Pancreas (tissue), 10 donors: ENCODE measurements at places on chromosomes 4 and X. TPM values are rescaled to one million over a fixed set of nuclear protein-coding genes. Genes with fewer than 3 reads are reported as not detected.
A peak's percentile ranks its signal among the peaks of the same experiment; 100 is the strongest.

DNA sequence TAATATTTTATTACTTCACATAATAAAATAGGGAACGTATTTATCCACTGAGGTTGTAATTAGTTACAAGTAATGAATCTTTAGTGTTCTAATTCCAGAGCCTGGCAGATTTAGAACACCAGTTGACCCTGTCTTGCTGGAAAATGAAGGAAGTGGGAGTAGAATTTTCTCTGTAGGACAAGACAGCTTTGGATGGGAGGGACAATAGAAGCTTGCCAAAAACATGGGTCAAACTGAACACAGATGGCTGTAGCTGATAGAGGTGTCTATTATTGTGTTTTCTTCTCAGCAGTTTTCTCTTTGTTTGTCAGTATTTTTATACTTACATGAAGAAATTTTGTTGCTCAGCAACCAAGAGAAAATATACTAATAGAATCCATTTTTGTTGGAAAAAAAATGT is 20.2 kb downstream of the FAT4 start:
- DNase-seq, result no peak

The STPG2 gene
- total RNA-seq, result 1.0 TPM

DNA sequence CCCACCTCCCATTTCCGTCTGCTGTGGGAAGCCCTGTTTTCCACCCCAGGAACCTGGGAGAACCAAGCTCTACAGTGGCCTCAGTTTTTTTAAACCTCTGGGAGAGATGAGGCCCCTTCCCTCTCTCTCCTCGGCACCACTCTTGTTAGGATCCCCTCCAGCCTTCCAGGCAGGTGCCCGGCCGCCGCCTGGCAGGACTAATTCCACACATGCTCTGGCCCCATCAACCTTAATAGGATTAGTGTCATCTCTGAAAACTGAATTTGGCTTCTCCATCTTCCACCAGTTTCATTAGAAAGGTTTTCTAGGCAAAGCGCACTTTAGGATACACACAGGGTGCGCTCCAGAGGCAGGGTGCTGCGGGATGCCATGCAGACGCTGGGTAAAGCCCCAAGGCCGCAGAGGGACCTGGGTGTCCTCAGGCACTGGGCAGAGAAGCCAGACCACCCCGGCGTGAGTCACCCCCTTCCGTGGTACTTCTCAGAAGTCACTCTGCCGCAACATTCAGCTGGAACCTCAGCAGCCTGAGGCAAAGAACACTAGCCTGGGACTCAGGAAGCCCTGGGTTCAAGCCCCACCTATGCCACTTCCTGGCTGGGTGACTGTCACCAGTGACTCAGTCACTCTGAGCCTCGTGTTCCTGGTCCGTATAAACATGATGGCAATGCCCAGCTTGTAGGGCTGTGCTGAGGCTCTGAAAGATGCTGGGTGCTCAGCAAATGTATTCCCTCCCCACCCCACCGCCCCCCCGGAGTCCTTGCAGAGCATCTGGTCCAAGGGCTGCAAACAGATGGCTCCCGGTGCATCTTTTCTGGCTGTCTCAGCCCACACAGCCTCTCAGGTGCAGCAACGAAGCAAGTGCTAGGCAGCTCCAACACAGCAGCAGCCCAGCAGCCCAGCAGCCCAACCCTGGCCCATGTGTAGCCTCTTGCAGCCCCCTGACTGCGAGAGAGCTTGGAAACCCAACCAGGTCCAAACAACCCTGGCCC is 29.1 kb downstream of the PPP2R2C start:
- no peak for DNase-seq

- DNase-seq, result no peak
These were observed 100.2 kb upstream of the IL13RA1 start for GRCh38 chrX:118627084-118627758.

The SLC4A4 gene
- total RNA-seq, result 231 TPM

The NPFFR2 gene
- not detected for total RNA-seq

- no peak for DNase-seq
These were observed 147.5 kb downstream of the INPP4B start for GRCh38 chr4:142698552-142698951.

GRCh38 chr4:125432078-125432477 is 117.3 kb downstream of the FAT4 start:
- no peak for DNase-seq

The CWH43 gene
- 0.06 TPM for total RNA-seq

The IL2 gene
- not detected for total RNA-seq

DNA sequence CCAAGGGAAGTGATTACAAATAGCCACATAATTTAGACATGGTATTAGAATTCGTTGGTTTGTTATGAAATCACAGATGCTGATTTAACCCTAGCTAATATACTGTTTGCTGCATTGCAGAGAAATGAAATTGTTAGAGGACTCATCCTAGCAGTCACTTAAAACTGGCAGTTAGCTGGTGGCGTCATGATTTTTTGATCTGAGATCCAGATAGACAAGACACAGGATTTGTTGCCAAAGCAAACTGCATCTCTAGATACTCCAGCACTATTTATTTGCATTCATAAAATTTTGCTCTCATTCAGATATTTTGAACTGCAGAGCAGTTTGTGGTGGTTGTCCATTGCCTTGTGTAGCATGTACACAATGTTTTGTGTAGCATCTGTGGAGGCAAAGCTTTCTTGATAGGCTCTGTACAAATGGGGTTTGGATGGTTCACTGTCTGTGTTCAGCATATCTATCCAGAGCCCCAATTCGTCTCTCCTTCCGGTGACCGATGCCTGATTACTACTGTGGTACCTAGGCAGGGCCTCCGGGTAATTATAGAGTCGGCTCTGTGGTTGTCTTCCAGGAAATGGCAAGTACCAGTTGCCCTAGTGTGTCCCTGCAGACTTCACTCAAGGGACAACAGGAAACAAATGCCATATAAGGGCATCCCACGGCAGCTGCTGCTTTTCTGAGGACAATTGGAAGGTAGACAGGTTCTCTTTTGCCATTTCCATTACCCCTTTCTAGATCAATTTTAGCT is 30.1 kb upstream of the SPARCL1 start:
- DNase-seq, result no peak

The RAB33A gene
- total RNA-seq, result not detected

DNA sequence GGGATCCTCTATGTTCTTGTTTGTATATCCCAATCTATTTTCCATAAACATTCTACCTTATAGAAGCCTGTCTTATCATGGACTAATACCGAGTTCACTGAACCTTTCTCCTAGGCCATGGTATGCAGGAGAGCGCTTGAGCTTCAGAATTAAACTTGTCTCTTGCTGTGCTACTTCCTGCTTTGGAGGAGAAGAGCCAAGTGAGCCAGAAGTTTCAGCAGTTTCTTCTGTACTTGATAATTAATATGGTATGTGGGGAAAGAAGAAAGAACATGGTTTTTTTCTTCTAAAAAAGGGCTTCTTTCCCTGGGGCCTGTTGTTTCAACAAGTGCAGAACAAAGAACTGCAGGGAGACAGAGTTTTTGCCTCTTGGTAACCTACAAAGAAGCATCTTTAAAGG is 172.8 kb downstream of the ATG4A start:
- no peak for DNase-seq

DNA sequence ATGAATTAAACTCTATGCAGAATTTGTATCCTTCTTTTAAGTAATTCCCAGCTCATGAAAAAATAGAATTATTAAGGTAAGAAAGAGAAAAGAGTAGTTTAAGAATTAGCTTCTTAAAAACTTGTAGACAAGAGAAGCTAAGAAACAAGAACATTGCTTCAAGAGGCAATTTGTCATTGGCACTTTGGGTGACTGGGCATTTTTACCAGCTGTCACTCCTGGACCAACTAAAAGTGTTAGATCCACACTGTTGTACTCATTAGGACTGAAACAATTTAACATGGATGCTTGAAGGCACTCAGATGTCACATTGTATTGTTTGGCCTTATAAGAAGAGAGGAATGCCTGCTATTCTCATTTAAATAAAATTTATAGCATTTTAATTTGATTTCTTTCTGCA is 7.4 kb downstream of the COL25A1 start:
- no peak for DNase-seq

DNA sequence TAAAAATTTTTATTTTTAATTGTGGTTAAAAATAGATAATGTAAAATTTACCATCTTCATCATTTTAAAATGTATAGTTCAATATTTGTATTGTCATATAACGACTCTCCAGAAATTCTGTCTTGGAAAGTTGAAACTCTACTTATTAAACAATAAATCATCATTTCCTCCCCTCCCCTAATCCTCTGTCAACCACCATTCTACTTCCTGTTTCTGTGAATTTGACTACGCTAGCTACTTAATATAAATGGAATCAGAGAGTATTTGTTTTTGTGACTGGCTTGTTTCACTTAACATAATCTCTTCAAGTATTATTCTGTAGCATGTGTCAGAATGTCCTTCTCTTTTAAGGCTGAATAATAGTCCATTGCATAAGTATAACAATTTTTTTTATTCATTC is 729.0 kb upstream of the AADAT start:
- no peak for DNase-seq

GRCh38 chr4:33085709-33086108 is 2365.5 kb downstream of the PCDH7 start:
- no peak for DNase-seq

The UGT2B17 gene
- total RNA-seq, result 0.43 TPM

The NIPAL1 gene
- total RNA-seq, result 2.2 TPM

- DNase-seq, result no peak
These were observed 281.0 kb downstream of the RAB28 start for GRCh38 chr4:13203101-13203500.

The MYOZ2 gene
- not detected for total RNA-seq

The BRS3 gene
- 0.12 TPM for total RNA-seq

GRCh38 chr4:139214039-139214534 is 37.1 kb upstream of the ELF2 start:
- peak; percentile 37 for DNase-seq

The GBA3 gene
- total RNA-seq, result 0.17 TPM

The KLHL13 gene
- total RNA-seq, result 1.7 TPM

DNA sequence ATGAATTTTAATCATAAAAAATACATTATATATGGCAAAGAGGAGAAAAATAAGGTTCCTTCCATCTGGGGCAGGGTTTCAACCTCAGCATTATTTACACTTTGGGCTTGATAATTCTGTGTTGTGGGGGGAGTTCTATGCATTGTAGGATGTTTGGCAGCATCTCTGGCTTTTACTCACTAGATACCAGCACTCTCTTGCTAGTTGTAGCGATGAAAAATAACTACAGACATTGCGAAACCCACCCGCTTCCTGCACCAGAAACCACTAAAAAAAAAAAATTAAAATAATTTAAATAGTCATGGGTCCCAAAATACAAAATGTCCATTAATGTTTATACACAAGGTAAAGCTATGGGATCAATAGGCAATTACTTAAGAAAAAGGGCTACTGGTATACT is 52.7 kb downstream of the PPP3CA start:
- no peak for DNase-seq

DNA sequence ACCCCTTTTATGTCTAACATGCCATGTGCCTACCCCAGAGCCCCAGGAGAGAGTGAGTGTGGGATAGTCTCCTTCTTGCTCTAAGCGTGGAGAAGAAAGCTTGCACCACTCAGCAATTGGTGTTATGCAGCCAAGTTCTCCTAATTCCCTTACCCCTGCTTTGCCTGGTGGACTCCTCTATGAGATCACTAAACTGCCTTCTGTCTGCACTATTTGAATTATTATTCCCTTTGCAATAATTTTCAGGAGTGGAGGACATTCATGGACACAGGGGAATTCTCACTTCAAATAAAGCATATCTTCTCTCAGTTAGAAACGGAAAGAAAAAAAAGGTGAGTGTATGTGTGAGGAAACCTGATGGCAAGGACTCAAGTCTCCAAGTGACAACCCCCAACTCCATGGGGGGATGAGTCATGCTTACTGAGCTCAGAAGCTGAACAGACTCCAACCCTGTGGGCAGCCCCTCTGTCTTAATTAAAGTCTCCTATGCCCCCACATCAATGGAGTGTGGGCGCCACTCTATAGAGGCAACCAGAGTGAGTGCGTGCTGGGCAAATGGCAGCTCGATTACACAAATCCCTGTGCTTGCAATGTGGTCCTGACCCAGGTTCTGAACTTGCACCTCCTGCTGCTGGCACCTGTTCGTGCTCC is 381.9 kb downstream of the RAB28 start:
- DNase-seq, result no peak

DNA sequence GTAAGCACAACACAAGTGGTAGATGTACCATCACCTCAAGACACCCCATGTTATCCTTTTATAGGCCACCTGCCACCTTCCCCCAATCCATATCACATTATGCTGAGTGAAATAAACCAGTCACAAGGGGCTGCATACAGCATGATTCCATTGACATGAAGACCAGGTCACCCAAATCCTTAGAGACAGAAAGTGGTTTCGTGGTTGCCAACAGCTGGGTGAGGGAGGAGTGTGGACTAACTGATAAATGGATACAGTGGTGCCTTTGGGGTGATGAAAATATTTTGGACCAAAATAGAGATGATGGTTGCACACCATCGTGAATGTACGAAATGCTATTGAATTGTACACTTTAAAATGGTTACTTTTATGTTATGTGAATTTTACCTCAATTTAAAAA is 65.7 kb upstream of the DMD start:
- DNase-seq, result no peak

DNA sequence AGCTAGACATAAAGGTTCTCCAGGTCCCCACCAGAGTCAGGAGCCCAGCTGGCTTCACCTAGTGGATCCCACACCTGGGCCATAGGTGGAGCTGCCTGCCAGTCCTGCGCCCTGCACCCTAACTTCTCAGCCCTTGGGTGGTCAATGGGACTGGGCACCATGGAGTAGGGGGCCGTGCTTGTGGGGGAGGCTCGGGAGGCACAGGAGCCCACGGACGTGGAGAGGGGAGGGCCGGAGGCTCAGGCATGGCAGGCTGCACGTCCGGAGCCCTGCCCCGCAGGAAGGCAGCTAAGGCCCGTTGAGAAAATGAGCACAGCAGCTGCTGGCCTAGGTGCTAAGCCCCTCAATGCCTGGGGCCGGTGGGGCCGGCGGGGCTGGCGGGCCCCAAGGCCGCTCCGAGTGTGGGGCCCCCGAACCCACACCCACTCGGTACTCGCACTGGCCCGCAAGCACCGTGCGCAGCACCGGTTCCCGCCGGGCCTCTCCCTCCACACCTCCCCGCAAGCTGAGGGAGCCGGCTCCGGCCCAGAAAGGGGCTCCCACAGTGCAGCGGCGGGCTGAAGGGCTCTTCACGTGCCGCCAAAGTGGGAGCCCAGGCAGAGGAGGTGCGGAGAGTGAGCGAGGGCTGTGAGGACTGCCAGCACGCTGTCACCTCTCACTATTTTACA is 291.1 kb downstream of the KLHL4 start:
- no peak for DNase-seq

- peak; percentile 63 for DNase-seq
These were observed 769 bp downstream of the TCEAL1 start for GRCh38 chrX:103629318-103630170.

DNA sequence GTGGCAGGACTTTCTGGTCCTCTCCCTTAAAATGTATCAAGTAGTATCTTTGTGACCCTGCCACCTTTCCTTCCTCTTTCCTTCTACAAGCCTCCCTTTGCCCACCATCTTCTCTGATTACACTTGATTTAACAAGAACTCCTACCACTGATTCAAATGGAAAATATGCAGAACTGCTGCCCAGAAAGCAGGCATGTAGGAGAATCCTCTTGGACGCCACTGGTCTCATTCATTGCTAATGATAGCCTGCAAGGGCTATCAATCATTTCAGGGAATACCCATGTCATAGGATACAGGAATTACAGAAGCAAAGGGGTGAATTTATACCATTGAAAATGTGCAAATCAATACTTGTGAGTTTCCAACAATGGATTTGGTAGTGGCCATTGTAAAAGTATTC is 294.6 kb upstream of the NRK start:
- DNase-seq, result no peak
